ENCODE measurements at places on chromosomes 4 and X.

GRCh38 chr4:40173470-40173875 lies 23.4 kb upstream of the RHOH start:
- no peak for DNase-seq

- DNase-seq, result no peak
These were observed 14.8 kb downstream of the LAMTOR3 start for GRCh38 chr4:99879458-99879857.

GRCh38 chrX:17183566-17183965 lies 191.4 kb upstream of the NHS start:
- no peak for DNase-seq

DNA sequence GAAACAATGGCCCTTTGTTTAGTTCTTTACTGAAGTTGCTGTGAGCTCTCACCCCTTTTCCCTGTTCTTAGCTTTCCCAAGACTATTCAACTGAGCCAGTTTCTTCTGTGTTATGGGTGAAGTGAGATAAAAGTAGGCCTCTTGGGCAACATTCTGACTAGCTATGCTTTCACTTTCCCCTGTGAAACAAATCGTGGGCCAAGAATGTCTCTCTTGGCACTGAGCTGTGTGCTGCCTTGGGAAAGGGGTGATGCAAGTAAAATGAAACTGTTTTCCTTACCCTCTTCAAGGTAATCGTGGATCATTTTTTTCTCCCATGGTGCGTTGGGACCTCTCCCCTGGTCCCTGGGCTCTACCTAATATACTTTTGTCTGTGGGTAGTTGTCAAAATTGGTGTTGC lies 653.9 kb upstream of the MAGEB2 start:
- no peak for DNase-seq

DNA sequence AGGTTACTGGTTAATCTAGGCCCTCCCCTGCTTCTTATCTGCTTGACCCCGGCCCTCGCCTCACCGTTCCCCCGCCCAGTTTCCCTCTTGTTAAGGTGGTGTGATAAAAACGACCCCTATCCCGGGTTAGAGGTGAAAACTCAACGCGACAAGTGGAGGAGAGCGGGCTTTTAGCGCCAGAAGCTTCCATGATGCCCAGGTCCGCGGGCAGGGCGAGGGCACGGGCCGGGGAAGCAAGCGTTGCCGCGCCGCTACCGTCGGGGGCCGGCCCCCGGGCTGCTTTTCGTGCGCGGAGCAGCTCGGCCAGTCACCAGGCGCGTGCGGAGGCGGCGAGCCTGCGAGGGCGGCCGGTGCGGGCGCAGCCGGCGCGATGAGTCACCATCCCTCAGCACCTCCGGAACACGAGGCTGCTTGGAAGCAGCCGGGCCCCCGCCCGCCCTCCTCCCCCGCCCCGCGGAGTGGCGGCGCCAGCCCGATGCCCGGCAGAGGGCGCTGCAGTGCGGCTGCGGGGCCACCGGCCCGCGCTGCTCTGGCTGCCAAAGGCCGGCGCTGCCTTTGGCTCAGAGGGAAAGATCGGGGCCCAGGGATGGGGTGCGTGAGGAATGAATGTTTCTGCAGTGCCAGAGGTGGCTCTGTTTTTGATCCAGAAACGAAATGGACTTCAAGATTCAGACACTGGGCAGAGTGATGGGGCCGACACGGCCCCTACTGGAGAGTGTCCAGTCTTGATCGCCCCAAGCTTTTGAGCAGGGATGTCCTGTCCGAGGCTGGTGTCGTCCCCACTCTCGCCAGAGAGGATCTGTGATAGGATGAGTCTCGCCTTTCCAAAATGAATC lies 107.8 kb downstream of the NHSL2 start:
- peak; percentile 91 for DNase-seq

DNA sequence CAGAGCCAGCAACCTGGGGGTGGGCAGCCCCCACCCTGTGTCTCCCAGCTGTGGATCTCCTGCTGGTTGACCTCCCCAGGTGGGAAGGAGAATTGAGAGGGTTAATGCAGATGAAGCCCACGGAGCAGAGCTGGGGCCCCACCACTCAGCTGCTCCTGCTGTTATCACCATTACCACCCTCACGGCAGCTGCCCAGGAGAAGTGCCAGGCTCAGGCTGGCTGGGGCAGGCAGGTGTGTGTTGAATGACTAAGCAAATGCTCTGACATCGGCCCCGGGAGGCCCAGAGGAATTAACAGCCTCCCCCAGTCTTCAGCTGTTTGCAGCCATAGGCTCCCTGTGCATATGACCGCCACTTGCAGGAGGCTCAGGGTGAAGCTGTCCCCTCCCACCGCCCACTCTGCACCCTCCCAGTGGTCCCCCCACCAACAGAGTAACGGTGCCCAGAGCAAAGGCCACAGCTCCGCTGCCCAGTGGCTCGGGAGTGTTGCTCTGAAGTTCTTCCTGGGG lies 133.8 kb downstream of the CPZ start:
- DNase-seq, result peak; percentile 16

GRCh38 chrX:108070891-108071290 lies 20.5 kb downstream of the PSMD10 start:
- no peak for DNase-seq

DNA sequence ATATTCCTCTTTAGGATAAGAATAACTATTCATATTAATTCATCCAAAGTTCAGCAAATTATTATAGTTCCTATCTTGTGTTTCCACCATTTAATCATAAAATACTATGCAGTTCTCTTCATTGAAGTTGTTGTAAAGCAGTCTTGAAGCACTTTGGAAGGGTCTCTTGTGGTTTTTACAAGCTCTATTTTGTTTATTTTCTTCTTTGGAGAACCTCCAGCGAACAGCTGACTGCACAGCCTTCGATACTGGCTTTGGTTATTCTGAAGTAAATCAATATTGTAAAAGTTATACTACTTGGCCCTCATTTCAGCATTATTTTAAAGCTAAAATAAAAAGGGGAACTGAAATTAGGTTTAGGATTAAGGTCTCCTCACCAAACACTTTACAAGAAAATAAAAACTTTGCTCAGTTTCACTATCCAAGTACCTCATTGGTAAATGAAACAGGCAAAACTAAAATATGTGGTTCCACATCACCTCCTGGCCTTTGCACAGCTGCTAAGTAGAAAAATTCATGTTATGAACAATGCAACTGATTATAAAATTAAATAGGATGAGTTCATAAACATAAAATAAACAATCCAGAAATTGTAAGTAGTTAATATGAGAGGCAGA lies 1629.2 kb upstream of the ADGRL3 start:
- no peak for DNase-seq

DNA sequence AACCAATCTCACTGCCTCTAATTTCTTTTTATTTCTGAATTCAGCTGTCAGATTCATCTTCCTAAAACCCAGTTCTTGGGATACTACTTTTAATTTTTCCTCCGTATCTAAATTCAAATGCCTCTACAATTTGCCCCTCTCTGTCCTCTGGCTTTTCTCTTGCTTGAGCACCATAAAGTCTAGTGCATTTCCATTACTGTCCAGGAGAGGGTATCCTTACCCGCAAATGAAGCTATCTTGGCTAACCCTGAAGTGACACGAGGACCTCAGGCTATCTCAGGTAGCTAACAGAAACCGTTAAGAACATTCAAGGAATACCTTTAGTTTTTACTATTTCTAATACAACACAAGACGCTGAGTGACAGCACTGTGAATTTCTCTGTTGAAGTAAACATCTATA lies 49.4 kb upstream of the PRR32 start:
- DNase-seq, result no peak

DNA sequence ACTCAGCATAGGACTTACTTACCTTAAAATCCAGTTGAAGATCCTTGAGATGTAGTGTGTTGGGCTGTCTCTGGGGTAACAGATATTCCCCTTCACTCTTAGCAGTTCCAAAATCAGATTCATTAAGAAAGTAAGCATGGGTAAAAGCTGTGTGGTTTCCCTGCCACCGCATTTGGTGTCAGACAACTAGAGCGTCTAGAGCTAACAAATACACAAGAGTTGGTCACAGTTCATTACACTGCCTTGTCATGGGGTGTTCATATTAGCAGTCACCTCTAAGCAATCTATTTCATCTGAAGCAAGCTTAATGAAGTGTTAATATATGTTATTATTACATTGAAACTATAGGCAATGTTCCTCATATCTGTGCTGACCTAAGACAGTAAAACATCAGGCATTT lies 342.8 kb downstream of the PPARGC1A start:
- no peak for DNase-seq

GRCh38 chr4:8538076-8538702 lies 42.0 kb upstream of the GPR78 start:
- DNase-seq, result peak; percentile 5

DNA sequence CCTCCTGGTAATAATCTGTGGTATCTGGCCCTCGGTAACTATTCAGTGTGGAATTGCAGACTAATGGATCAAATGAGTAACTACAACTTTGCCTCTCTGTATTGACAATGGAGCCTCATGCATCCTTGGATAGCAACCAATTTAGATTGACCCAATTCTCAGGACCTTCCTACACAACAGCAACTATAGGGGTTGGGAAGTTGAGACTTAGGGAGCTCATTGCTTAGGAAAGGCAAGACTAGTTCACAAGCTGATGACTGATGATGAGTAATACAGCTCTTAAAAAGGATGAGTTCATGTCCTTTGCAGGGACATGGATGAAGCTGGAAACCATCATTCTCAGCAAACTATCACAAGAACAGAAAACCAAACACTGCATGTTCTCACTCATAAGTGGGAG lies 47.5 kb upstream of the KLHL13 start:
- DNase-seq, result no peak

GRCh38 chr4:168486912-168487281 lies 6.6 kb upstream of the DDX60L start:
- no peak for DNase-seq

Data from right hindlimb (tissue), 1 donor.